Activated naive CD4-positive, alpha-beta T cell (primary cell): ENCODE measurements at places on chromosomes 5 and 9.

DNA sequence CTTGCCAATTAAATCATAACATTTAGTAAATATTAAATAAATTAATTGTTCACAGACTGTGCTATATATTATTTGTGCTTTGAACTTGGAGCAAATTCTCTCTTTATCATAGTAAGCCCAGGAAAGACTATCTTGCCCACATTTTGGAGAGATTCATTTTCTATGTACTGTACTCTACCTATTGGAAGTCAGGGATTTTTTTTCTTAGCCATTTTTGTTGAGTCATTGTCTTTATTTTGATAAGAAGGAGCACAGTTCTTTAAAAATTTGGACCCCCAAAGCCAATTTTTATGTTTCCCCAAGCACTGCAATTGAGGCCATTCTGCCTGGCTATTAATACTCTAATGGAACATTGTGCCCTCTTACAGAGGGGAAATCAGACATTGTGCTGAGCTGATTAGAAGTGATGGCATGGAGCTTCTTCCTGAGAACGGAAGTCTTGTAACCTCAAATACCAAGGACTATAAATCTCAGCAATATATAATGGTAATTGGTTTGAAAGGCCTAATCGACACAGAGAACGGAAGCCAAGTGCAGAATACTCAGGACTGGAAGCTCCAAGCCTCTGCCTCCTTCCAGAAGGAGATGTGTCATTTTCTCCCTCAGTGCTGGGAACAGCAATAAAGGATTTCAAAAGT lies 188.8 kb upstream of the PAPPA start:
- no peak for DNase-seq

GRCh38 chr5:116799401-116799800 lies 224.8 kb upstream of the SEMA6A start:
- no peak for DNase-seq

GRCh38 chr9:109990541-109990940 lies 210.5 kb downstream of the PALM2AKAP2 start:
- no peak for DNase-seq

DNA sequence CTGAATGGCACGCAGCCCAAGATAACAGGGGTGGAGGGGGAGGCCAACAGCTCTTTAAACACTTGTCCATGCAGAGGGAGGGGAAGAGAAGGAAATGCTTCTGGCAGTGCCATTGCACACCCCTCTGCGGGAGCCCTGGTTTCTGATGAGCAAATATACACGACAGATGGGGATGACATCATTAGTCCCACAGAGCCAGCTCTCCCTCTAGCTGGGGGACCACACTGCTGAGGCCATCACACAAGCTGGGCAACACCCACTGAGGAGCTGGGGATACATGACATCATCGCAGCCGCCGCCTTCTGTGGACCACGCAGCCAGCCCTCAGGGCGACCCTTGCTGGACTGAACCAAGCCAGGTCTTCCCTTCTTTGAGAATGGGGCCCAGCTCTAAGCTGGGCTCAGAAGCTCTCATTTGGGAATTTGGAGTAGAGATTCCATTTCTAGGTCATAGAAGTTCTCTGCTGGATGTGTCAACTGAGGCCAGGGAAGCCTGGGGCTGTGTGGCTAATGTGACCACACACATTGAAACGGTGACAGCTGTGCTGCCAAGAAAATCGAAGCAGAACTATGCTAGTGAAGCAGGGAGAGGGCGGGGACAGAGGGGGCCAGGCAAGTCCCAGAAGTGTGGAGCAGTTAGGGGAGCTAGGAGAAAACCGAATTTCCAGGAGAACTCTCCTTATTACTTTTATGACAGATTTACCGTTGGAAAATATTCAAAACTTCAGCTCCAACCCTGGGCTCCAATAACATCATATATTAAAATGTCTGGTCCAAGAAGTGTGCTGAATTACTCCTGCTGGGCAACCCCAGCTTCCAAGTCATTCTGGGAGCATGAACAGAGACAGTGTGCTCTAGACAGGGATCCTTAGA lies 79.5 kb downstream of the PRRT1B start:
- DNase-seq, result no peak

DNA sequence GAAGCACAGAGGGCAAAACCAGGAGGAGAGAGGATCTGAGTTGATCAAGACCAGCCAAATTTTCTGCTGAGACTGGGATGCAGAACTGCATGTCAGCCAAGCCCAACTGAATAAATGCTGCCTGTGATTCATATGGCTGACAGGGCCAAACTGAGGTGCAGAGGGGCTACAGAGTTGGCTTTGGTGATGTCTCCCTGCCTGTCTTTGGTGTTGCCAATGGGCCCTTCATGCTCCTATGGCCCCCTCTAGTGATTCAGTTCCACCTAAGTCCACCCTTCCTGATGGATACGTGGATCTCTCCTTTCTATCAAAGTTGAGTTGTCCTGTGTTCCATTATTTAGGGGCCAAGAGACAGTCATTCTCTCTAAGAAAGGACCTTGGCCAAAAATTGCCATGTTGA lies 163.6 kb upstream of the TLE4 start:
- no peak for DNase-seq

- no peak for DNase-seq
Observed at GRCh38 chr9:6113312-6113711, 97.9 kb upstream of the RANBP6 start.

GRCh38 chr9:98971168-98971914 lies 27.6 kb downstream of the COL15A1 start:
- no peak for DNase-seq

GRCh38 chr5:98309785-98310598 lies 463.5 kb upstream of the RGMB start:
- DNase-seq, result no peak

GRCh38 chr5:78627175-78627574 lies 21.4 kb downstream of the LHFPL2 start:
- no peak for DNase-seq

DNA sequence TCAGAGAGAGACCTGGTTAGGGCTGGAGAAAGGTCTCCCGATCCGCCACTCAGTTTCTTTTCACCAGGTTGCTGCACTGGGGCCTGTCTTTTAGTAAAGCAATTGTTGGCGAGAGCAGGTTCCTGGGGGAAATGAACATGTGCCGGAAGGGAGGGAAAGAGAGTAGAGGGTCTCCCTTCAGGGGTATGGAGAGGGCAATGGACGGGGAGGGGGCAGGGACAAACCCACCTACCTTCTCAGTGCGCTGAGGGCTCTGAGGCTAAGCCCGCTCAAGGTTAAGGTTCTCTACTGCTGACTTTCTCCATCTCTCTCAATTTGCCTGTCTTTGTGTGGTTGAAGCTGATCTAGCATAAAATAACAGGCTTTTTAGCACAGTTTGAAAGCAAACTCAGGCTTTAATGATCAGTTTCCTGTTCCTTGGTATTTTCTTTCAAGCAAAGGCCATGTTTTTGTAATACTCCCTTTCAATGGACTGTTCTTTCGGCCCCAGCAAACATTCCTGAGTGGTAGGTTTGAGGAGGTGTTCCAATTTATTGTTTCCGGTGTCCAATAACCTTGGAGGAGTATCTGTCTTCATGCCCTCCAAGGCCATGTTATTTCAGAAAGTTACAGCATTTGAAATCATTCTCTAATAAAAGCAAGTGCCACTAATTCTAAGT lies 25.5 kb upstream of the TRAF1 start:
- DNase-seq, result no peak

GRCh38 chr9:114774524-114774923 lies 31.3 kb downstream of the TNFSF15 start:
- no peak for DNase-seq

DNA sequence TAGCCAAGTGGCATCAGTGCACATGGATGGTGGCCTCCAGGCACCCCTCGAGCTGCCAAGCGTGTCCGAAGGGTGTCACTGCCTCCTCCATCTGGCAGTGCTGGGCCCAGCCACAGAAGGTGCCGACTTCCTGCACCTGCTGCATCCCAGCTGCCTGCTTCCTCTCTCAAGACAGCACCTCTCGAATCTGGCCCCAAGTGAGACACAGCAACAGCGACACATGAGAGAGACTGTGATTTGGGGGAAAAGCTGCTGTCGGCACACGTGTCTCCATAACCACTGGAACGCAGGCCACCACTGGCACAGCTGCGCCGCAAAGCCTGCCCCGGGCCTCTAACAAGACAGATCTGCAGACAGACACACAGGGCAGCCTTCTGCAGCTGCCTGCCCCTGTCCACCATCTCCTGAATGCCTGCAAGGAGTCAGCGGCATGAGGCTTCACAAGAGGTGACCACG lies 8.8 kb downstream of the CLPTM1L start:
- DNase-seq, result no peak

DNA sequence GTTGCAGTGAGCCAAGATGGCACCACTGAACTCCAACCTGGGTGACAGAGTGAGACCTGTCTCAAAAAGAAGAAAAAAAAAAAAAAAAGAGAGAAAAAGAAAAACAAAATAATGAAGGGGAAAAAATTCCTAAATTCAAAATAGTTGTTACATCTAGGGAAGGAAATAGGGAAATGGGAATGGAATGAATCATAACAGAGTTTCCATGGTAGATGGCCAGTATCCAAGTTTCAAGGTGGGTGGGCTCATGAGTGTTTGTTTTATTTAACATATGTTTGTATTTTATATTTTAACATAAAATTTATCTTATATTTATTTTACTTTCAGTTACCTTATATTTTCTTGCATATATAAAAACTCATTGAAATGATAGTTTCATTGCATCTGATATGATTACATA lies 215.6 kb downstream of the ARHGEF28 start:
- no peak for DNase-seq

DNA sequence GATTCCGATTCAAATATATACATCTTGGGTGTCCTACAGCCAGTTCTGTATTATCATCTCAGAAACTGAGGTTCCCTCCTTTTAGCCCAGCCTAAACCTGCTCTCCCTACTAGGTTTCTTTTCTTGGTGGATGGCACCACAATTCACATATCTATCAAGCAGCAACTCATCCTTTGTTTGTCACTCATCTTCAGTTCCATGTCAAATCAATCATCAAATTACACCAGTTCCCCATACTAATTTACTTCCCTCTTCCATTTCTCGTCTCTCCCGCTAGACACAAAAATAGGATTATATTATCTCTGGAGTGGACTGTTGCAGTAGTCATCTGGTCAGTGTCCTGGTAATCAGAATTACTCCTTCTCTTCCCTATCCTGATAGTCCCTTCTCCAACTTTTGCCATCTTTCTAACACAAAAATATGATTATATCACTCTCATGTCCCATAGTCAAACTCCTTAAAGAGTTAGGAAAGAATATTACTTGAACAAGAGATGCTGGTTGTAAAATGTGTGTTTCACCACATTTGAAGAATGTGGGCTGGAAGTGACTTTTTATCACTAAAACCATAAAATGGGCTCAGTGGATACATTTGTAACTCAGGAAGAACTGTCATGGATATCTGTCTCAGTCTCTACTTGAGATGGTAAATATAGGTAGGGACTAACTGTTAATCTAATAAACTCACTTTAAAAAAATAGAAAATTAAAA lies 69.1 kb upstream of the RICTOR start:
- no peak for DNase-seq
